NCI-H1092 (cell line): ENCODE measurements at places on chromosomes 16 and 17.

DNA sequence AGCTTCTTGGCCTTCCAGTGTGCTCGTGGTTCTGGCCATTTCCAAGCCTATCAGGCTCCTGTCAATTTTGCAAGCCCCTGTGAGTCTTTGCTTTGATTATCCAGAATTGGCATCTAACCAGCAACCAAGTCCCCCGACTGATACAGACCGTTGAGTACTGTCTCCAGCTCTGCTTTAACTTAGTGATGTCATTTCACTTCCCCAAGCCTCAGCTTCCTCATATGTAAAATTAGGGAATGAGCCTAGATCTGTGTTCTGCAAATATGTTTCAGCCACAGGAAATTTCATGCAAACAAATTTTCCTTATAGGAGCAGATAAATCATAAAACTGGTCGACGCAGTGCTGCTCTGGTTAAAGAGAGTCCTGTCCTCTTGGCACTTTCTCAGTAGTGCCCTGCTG is 60.1 kb upstream of the WSB1 start:
- DNase-seq: no peak

- no peak for DNase-seq
These were observed 218.3 kb downstream of the SOX9 start for GRCh38 chr17:72338847-72339790.

DNA sequence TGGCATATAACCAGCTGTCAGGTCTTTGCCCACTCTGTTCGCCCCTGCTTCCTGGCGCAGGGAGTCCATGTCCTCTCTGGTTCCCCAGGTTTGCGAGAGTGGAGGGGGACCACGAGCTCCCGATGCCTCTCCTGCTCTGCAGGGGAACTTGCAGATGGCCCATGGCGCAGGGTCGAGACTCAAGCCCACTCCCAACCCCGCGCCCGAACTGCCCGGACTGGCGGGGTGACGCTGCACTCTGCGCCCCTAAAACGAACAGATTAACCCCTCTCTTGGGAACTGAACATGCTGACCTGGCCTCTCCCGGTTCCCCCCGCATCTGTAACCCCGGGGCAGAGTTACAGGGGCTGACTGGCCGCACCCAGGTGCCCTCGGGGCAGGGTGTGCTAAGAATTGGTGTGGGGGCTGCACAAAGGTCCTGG is 681 bp upstream of the PLA2G15 start:
- no peak for DNase-seq

GRCh38 chr16:24776501-24777220 is 47.2 kb downstream of the TNRC6A start:
- no peak for DNase-seq

GRCh38 chr16:78439646-78440045 is 340.2 kb downstream of the WWOX start:
- no peak for DNase-seq

DNA sequence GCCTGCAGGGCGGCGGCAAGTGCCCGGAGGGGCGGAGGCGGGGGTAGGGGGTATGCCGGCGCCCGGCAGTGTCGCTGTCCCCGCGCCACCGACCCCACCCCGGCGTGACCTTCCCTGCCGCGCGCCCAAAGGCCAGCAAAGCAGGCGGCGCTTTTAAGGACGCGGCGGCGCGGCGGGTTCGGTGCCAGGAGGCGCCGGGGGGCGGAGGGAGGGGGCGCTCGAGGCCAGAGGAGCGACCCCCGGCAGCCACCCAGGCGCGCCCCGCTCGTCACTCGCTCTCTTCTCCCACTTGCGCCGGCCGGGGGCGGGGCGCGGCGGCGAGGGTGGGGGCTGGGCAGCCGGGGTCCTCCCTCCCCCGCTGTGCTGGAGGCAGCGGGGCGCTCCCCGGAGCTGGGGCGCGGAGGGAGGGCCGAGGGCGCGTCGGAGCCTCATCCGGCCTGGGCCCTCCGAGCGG is 8.6 kb upstream of the BAHCC1 start:
- no peak for DNase-seq

DNA sequence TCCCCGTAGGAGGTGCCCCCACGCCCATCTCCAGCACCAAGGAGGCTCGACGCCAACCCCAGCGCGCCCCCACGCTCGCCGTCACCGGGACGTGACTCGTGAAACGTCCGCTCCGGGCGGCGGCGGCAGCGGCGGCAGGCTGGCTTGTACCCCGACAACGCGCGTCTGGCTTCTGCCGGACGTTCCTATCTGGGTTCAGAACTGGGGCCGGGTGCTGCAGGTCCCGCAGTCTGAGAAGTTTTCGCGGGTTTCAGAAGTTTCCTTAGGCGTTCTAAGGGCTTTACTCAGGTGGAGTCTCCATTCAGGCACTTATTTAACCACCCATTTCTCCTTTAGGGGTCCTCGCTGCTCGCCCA is 672 bp upstream of the ALKBH5 start:
- peak; percentile 53 for DNase-seq

GRCh38 chr17:9291912-9292560 is 270.7 kb downstream of the NTN1 start:
- DNase-seq: no peak

GRCh38 chr17:43405861-43406260 is 7.1 kb downstream of the ARL4D start:
- DNase-seq: no peak
